ENCODE measurements at places on chromosomes 7 and 10.

DNA sequence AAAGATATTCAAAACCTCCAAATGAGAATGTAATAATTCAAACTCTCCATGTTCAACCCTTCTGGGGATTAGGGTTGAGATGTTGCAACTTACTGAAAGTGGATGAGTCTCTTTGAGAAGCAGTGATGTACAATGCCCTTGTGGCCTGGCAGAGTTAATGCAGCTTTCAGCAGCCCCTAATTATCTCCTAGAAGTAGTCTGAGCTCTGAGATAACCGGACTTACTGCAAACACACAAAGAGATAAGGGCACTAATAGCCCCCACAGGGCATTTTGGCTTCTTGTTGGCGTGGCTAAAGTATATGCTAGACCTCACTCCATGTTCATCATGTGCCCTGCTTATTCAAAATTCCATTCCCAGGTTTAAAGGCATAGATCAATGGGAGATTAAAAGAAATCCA, 404.7 kb downstream of the NEBL start:
- DNase-seq, result no peak

DNA sequence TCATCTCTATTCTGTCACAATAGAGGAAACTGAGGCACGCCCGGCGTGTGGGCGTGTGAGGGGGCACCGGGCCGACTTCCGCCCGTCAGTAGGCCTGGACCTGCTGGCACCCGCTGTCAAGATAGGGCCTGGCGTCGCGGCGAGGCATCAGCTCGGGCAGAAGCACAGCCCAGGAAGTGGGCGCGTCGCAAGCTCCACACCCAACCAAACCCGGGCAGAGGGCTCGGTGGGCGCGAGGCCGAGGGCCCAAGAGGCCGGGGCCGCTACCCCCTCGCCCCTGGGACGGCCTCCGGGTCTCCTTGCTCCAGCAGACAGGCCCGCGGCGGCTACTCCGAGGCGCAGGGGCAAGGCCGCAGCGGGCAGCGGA, 91.2 kb downstream of the SPAG6 start:
- DNase-seq, result no peak

DNA sequence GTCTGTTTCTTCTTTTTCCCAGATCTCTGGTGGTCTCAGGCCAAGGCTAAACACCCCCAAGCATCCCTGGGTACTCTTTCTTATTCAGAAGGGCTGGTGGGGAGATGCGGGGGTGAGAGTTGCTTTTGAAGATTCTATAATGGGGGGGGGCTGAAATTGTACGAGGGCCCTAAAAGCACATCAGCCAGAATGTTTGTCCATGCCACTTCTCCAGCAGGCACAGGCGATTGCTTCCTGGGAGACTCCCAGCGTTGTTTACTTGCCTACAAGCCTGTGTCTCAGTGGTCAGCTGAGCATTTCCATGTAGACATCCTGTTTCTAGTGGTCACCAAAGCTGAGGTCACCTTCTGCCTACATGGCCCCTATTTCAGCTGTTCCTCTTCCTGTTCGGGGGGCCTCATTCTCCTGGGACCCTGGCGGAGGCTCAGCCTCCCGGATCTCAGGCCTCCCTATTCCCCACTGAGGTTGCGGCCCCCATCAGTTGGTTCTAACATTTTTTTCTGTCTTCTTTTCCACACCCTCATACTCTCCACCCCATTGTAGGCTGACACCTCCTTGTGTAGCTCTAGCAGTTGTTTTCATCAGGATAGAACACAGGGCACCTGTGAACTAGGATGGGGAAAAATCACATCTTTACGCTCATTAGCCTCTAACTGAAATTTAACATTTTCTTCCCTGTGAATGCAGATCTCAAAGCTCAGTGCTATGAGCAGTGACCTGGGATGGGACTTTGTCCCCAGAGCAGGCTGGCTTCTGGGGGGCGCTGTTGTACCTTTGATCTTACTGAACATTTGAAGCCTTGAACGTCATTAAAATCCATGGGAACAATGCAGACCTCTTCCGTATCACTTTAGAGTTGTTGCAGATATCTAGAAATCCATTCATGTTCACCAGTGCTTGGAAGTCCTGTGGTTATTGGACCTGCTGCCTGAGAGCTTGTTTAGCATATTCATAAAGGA, 286.5 kb downstream of the GLRX3 start:
- DNase-seq, result peak; percentile 52

DNA sequence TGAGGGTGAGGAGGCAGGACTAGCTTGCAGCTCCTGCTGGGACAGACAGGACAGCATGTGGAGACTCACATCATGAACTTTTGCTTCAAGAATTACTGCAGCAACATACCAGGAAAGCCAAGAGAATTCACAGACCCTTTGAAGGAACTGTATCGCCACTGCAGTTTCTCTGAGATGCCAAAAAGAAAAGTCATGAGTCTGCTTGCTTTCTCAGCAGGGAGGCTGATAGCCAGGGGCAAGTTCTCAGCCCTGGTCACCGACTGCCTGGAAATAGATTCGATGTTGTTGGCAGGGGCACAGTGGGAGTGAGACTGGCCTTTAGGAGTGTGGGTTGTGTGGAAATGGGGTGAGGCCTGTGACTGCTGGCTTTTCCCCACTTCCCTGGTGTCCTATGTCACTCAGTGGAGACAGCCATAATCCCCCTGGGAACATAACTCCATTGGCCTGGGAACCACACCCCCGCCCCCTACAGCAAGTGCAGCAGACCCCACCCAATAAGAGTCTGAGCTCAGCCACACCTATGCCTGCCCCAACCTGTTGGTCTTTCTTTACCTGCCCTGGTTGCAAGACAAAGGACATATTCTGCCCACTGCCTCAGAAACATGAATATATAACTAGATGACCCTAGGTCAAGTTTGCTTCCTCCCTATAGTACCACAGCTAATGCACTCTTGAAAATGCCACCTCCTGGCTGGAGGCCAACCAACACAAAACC, 1.6 kb upstream of the SAMD9 start:
- DNase-seq, result no peak

GRCh38 chr7:131042269-131043160, 285.2 kb upstream of the MKLN1 start:
- DNase-seq, result no peak
